Left ventricle myocardium inferior (tissue), 1 donor: ENCODE measurements at places on chromosomes 4 and X. TPM values are rescaled to one million over a fixed set of nuclear protein-coding genes. Genes with fewer than 3 reads are reported as not detected.
A peak's percentile ranks its signal among the peaks of the same experiment; 100 is the strongest.

GRCh38 chr4:17664755-17665154, 50.3 kb downstream of the MED28 start:
- DNase-seq, result no peak

- DNase-seq, result no peak
These were observed 85.9 kb downstream of the GATB start for GRCh38 chr4:151674804-151675391.

DNA sequence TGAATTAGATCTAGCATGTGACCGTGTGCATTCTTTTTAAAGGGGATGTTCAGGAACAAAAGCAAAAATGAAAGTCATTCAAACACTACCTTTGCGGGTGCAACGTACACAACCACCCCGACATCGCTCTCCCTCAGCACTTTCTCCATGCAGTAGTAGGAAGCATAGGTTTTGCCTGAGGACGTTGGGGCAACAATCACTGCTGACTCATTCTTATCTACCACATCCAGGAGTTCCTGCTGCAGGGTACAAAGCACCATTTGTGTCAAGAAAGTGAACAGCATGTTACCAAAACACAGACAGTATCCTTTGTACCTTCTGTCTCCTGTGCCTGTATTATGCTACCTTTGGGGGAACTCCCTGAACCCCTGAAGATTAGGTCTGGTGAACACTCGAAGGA, 58.6 kb downstream of the DDX60L start:
- DNase-seq, result no peak

GRCh38 chrX:20969565-20969964, 404.7 kb upstream of the CNKSR2 start:
- no peak for DNase-seq

- peak; percentile 14 for DNase-seq
These were observed 261.9 kb downstream of the CBLL2 start for GRCh38 chrX:22534643-22535042.

DNA sequence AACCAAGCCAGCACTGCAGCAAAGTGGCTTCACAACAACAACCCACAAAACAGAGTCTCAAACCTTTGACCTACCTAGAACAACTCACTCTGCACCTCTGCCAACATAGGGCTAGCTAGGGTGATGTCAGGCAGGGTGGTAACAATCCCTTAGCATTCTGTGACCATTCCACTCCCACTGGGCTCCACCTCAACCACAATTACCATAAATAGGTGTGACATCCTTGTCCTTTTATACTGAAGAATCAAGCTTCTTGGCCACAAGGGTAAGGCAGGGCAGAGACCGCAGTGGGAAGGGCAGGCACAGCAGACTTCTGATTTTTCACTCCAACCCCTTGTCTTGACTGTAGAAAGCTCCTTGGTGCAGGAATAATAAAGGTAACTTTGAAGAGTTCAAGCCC, 795.4 kb upstream of the DIAPH2 start:
- DNase-seq, result no peak

DNA sequence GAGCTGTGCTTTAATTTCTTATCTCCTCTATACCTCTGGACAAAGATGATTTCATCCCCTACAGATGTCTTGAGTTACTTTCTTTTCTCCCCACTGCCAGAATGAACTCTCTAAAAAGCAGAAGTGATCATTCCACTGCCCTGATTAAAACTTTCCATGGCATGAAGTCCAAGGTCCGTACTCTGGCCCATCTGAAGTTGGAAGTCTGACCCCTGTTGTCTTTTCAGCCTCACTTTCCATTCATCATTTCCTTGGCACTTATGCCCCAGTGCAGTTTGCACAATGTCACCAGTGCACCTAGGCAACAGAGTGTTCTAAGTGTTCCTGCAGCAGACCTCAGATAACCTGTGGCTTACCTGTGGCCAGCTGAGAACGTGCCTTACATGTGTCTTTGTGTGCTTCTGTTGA, 242.4 kb downstream of the FRAS1 start:
- DNase-seq, result no peak

DNA sequence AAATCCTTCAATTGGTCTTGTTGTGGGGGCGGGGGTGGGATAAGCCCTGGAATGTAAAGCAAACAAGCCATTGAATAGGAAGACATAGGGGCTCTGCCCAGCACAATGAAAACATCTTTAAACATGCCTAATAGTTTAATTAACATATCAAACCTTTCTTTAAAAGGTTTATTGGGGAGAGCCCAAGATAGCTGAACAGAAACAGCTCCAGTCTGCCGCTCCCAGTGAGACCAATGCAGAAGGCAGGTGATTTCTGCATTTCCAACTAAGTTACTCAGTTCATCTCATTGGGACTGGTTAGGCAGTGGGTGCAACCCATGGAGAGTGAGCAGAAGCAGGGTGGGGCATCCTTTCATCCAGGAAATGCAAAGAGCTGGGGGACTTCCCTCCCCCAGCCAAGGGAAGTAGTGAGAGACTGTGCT, 327.2 kb upstream of the CNKSR2 start:
- no peak for DNase-seq

Gene SHOX
- not detected for total RNA-seq

Gene PCDH19
- total RNA-seq, result 0.38 TPM

Gene XAGE2
- total RNA-seq, result not detected

Gene FDCSP
- total RNA-seq, result not detected
